GDM1 (cell line): ENCODE measurements at places on chromosomes 1 and 21.

- DNase-seq, result no peak
Measured at GRCh38 chr1:37989361-37989930, 376 bp downstream of the SF3A3 start.

- no peak for DNase-seq
Measured at GRCh38 chr1:217456261-217456660, 174.6 kb downstream of the GPATCH2 start.

DNA sequence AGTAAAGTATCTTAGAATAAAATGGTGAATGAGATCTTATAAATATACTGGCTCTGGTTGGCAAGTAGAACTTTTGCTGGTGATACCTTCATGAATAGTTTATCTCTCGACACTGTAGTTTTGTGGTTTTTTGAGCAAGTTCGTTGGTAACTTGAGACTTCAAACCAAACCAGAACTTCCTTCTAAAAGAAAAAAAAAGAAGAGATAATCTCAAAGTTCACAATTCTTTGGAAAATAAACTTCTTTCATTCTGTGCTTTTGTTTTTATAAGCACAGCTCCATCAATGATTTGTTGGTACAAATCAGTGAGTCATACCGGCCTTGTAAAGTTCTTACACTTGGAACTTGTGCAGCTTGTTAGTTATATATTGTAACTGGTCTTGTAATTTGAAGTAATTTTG is 2.3 kb downstream of the HIPK1 start:
- DNase-seq, result peak; percentile 23

DNA sequence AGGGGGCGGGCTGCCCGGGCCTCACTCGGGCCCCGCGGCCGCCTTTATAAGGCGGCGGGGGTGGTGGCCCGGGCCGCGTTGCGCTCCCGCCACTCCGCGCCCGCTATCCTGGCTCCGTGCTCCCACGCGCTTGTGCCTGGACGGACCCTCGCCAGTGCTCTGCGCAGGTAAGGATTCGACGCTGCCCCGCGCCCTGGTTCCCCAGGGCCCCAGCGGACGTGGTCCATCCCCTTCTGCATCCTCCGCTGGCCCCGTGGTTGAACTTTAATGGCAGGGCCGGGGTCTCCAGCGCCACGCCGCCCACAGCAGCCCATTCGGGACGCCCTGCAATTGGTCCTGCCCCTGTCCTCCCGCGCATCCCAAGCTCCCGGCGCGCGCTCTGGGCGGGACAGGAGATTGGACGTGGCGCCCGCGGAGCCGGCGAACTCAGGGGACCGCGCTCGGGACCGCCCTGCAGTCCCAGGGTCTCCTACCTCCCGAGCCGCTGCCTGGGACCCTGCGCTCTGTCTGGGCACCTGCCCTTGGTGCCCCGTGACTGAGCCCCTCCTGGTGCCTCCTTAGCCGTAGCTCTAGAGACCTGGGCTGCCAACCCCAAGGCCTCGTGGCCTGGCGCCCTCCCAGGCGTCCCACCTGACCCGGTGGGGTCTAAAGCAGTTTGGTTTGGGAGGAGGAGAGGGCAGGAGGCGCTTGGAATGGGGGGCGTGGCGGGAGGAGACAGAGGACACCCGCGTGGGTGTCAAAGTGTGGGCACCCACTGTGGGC is at the start of gene ALPL:
ALPL (plus strand) TSS at position 73 of the 762 bp plus-strand sequence. CDS start 44,659 bp downstream, outside the sequence.
- no peak for DNase-seq

DNA sequence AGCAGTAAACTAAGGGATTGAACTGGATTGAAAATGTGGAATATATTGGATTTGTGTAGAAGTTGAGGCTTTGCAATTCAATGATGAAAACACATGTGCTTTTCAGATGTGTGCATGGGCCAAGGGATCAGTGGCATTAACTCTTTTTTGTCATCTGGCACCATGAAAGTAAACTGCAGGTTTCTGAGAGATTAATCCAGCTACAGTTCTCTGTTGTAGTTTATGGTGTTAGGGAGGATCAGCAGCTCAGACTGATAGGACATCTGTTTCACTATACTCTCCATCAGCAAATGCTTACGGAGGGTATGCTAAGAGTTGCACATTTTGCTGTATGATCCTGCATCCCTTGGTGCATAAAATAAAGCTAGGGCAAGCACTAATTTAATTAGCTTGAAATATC is 82.6 kb downstream of the C1orf21 start:
- DNase-seq, result no peak

GRCh38 chr1:235006132-235006721 is 122.4 kb downstream of the TOMM20 start:
- no peak for DNase-seq

- no peak for DNase-seq
Measured at GRCh38 chr1:78721136-78721535, 71.5 kb downstream of the IFI44 start.

DNA sequence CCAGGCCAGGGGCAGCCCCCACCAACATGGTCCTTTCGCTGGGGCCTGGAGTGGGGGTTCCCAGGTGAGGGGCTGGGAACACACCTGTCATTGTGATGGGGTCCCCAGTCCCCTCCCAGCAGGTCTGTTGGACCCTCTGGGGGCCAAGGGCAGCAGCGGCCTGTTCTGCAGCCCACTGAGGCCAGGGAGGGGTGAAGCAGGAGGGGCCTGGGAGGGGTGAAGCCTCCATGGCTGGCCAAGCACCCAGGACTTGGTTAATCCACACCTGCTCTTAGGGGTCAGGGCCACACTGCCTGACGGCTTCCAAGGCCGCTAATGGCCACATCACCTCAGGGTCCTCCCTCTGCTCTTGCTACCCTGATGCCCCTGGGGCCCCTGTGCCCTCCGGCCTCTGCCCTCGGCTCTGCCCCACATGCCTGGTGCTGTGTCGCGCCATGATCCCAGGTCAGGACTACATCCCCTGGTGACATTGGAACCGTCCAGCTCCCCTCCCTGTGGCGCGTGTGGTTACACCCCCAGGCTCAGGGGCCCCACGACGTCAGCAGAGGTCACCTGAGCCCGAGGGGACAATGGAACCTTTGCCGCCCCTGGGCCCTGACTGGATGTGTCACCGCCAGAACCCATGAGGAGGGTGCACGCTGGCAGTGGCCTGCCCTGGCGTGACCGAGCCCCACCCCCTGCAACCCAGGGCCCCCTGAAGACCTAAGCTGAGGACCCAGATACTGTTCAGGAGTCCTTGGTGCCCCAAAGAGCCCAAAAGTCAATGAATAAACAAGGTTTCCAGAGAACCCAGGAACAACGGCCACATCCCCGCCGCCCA is 7.0 kb downstream of the TNFRSF18 start:
- DNase-seq, result no peak

DNA sequence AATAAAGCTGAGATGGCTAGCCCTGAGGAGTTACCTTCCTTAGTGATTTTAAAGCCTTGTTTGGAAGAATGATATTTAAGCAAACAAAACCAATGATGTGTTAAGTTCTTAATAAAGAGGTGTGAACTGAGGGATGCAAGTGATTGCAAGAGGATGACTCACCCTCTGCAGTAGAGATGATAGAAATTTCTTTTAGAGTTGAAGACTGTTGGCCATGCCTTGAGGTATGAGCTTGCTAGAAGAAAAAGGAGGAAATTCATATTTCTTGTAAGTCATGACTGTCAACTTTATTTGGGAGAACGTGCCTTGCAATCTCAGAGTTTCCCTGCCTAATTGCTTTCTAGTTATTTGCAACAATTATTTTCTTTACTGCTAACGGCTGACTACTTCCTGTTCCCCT is 94.7 kb downstream of the PLA2G4A start:
- no peak for DNase-seq

GRCh38 chr1:218476385-218476784 is 131.2 kb downstream of the TGFB2 start:
- DNase-seq, result no peak

GRCh38 chr21:44428281-44428960 is 26.9 kb upstream of the LRRC3 start:
- peak; percentile 5 for DNase-seq

- no peak for DNase-seq
Measured at GRCh38 chr1:151210830-151211229, 12.5 kb downstream of the PIP5K1A start.

DNA sequence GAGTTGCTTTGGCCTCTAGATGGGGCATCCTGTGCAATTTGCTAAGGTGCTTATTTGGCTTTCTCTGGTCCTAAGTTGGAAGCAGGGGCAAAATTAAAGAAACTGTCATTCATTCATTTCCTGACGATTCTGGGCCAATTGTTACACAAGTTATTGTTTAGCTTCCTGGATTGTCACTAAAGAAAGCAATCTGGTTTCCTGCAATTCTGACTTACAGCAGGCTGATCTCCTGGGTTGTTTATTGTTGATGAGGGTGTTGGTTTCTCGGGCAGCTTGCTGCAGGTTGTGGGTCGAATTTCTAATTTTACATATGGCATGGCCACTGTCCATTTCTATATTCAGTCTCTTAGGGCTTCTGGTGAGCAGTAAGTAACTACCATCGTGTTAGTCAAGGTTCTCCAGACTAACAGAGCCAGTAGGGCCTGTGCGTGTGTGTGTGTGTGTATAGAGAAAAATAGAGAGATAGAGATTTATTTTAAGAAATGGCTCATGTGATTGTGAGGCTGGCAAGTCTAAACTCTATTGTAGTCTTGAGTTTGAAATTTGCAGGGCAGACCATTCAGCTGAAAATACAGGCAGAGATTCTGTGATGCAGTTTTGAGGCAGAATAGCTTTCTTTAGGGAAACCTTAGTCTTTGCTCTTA is 30.4 kb downstream of the CTH start:
- no peak for DNase-seq

GRCh38 chr1:245161866-245162265 is 7.1 kb downstream of the KIF26B start:
- no peak for DNase-seq

GRCh38 chr1:235504122-235504493 is at the start of gene B3GALNT2:
Gene B3GALNT2, minus strand, starts transcription at chr1:235504452. Its CDS starts 200 bp downstream, at chr1:235504252.
- no peak for DNase-seq

GRCh38 chr1:117286562-117286961 is 75.8 kb upstream of the VTCN1 start:
- DNase-seq, result no peak

DNA sequence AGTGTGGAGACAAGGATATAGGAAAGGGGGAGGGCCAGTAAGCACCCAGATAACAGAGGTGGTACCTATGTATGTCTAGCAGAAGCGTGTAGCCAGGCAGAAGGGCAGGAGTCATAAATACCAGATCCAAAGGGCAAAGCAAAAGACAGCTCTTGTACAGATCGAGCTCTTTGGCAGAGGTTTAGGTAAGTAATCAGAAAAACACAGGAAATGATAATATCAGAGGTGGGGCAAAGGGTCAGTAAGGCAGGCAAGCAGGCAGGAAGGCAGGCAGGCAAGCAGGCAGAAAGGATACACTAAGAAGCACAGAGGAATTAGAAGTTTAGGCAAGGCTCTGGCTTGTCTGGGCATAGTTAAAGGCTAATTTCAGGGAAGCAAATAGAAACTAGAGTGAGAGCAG is 22.7 kb upstream of the SLFNL1 start:
- DNase-seq, result no peak

- DNase-seq, result no peak
Measured at GRCh38 chr1:2927393-2928360, 93.6 kb upstream of the ACTRT2 start.

- DNase-seq, result no peak
Measured at GRCh38 chr1:118077331-118078045, 107.5 kb downstream of the SPAG17 start.

DNA sequence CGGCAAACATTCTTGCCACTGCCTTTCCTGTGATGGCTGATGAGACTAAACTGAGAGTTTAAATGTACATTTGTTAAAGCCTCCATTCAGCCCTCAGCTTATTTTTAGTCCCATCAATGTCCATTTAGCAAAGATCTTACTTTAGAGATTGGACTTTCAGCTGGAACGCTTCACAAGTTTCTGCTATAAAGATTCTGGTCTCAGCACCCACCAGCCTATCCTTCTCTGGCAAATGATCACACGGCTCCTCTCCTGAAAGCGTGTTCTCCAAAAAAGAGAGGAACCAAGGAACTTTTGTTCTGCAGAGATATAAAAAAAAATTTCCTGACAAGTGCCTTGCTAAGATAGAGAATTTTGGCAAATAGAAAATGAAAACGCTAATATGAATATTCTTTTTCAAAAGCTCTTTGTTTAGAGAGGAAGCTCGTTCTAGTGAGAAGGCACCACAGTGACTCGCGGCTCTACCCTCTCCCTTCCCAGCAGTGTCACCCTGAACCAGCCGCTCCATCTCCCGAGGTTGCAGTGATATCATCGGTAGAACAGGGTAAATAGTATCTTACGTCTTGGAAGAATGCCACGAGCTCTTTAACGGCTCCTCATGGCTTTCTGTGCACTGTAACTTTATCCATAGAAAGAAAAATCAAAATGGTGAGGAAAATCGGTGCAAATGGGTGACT is 200.2 kb downstream of the APP start:
- no peak for DNase-seq

DNA sequence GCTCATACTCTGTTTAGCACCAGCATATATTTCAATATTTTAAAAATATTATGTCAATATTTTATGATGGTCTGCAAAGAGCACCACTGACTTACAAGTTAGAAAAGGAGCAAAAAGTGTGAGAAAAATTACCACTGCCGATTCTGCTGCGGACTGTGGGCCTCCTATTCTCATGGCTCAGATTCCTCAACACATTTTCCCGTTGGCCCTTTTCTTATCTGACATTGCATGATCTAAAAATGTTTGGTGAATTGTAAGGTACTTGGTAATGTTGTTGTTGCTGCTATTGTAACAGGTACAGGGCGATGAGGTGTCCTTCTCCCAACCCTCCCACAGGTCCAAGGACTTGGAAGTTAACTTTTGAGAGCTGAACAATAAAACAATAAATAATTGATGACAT is 737 bp downstream of the C1orf162 start:
- DNase-seq, result no peak
